ENCODE measurements at places on chromosomes 3 and 15. TPM values are rescaled to one million over a fixed set of nuclear protein-coding genes. Genes with fewer than 3 reads are reported as not detected.

Gene CCDC39
- 9.8 TPM for polyA plus RNA-seq

Gene SCAPER
- 21.9 TPM for polyA plus RNA-seq

Gene MYL3
- polyA plus RNA-seq: 20.1 TPM

Gene TMC3
- 0.17 TPM for polyA plus RNA-seq

Gene ZSCAN2
- 30.7 TPM for polyA plus RNA-seq

Gene RPL39L
- 18.6 TPM for polyA plus RNA-seq

Gene ALPK3
- 20.7 TPM for polyA plus RNA-seq

Gene MAGI1
- 32.7 TPM for polyA plus RNA-seq

Gene HLTF
- polyA plus RNA-seq: 58.6 TPM

Gene CHDH
- 8.8 TPM for polyA plus RNA-seq

Gene PIERCE2
- polyA plus RNA-seq: 6.6 TPM

Gene ZNF774
- 5.4 TPM for polyA plus RNA-seq

Gene SNTN
- not detected for polyA plus RNA-seq

Gene MINAR1
- polyA plus RNA-seq: 1.6 TPM

Gene AP3B2
- polyA plus RNA-seq: 4.8 TPM

Gene TMIE
- 0.47 TPM for polyA plus RNA-seq

Gene EFCC1
- polyA plus RNA-seq: 1.7 TPM

Gene NCBP2
- polyA plus RNA-seq: 110 TPM

Gene GCHFR
- 33.2 TPM for polyA plus RNA-seq

Gene CIAO2A
- polyA plus RNA-seq: 86.7 TPM

Gene FES
- polyA plus RNA-seq: 13.1 TPM

Gene CRABP1
- 32.3 TPM for polyA plus RNA-seq

Gene OXTR
- 1.8 TPM for polyA plus RNA-seq

Gene FBXW12
- polyA plus RNA-seq: 0.73 TPM

Gene TAMM41
- 28.4 TPM for polyA plus RNA-seq

Gene INSYN1
- 12.6 TPM for polyA plus RNA-seq

Gene HTR3E
- polyA plus RNA-seq: not detected

Gene ATP11B
- polyA plus RNA-seq: 60.1 TPM

Gene HGD
- polyA plus RNA-seq: 97.3 TPM

Gene TF
- polyA plus RNA-seq: 7.9 TPM

Gene DPPA2
- polyA plus RNA-seq: 1.0 TPM

Gene ZDHHC23
- polyA plus RNA-seq: 20.9 TPM

Gene SEMA3F
- 69.8 TPM for polyA plus RNA-seq

Gene CDCP1
- 1.2 TPM for polyA plus RNA-seq

Gene ATP10A
- polyA plus RNA-seq: 4.1 TPM

Gene SAXO2
- 8.0 TPM for polyA plus RNA-seq

Gene A4GNT
- 1.8 TPM for polyA plus RNA-seq

Gene LRRC57
- polyA plus RNA-seq: 27.1 TPM

Gene WDR93
- 3.7 TPM for polyA plus RNA-seq

Gene TPRG1
- 0.68 TPM for polyA plus RNA-seq

Measured in left kidney (tissue), 8 donors.